AG04450 (cell line): ENCODE measurements at places on chromosomes 11 and 22. TPM values are rescaled to one million over a fixed set of nuclear protein-coding genes. Genes with fewer than 3 reads are reported as not detected.

DNA sequence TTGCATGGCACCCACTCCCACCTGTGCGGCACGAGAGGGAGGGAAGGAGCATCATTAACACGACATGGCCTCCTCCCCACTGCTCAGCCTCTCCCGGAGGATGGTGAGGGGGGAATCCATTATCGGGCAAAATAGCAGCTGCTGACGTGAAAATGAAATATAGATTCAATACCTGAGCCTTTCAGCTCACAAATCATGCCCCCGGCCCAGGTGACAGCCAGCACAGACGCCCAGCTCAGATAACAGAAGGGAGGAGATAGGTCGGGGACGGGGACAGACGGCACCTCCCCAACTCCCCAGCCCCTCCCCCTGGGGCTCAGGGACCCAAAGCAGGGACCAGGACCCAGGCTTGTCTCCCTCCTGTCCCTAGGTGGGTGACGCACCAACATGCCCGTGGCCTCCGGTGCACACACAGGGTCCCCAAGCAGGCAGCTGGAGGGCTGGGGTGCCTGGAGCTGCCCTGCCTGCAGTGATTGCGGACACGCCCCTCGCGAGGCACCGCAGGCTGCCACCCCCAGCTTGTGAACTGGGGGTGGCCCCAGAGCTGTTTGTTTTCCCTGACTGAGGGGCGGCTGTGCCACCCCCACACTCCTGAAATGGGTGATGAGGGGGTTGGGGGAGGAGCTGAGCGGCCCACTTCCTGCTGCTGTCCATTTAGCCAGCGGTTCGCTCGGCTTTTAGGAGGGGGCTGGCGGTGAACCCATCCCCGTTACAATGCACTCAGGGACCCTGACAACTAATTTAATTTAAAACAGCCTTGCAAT lies 31.7 kb downstream of the FLRT1 start:
- DNase-seq: no peak

DNA sequence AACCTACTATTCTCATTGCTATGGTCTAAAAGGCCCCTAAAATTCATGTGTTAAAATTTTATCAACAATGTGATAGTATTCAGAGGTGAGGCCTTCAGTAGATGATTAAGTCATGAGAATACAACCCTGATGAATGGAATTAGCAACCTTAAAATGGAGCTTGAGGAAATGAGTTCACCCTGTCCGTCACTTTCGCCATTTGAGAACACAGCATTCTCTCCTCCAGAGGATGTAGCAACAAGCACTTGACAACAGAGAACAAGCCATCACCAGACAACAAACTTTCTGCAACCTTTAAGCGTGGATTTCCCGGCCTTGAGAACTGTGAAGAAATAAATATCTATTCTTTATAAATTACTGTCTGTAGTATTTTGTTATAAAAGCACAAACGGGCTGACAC lies 197.0 kb downstream of the SBF2 start:
- no peak for DNase-seq

Gene VWCE
- polyA plus RNA-seq: 1.4 and 1.7 TPM in 2 replicates

- DNase-seq: no peak
Measured at GRCh38 chr22:37985751-37986281, 1.5 kb upstream of the SOX10 start.

DNA sequence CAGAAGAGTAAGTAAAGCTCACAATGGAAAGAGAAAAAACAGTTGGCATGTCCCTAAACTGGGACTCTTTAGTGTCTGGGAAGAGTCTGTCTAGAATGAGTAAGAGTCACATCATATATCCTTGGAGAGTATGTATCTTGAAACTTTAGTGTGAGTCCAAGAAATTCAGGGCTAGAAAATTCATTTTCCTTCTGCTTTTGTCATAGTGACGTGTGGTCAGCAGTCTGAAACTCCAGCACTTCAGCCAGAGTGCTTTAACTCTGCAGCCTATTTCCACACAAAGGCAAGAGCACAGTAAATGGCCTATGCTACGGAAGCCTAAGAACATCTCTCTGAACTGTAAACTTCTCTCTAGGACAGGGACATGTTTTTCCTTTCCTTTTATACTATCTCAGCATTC lies 174.1 kb downstream of the FAM181B start:
- no peak for DNase-seq

Gene MS4A12
- polyA plus RNA-seq: not detected in 2 replicates

Gene KCNJ4
- not detected in 2 replicates for polyA plus RNA-seq

DNA sequence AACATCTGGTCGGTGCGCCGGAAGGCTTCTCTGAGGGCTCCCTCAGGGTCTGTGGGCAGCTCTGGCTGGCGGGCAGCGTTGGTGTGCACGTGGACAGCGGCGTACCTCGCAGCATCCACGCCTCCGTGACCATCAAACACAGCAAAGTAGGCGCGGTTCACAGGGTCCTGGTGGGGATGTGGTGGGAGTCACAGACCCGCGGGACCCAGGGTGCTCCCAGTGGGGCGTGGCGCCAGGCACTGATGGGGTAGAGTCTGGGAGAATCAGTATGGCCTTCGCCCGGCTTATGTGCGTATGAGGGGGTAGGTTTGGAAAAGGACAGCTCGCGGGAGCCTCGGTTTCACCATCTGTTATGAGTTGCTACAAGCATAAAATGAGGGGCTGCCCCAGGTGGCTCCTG lies 19.2 kb downstream of the PPM1F start:
- no peak for DNase-seq

Gene KCNC1
- 0.04 TPM in 1 of 2 replicates, not detected in the other for polyA plus RNA-seq
